ENCODE measurements at places on chromosomes 7 and 10.

- DNase-seq: no peak
Observed at GRCh38 chr7:45028138-45028919, 28.3 kb downstream of the CCM2 start.

DNA sequence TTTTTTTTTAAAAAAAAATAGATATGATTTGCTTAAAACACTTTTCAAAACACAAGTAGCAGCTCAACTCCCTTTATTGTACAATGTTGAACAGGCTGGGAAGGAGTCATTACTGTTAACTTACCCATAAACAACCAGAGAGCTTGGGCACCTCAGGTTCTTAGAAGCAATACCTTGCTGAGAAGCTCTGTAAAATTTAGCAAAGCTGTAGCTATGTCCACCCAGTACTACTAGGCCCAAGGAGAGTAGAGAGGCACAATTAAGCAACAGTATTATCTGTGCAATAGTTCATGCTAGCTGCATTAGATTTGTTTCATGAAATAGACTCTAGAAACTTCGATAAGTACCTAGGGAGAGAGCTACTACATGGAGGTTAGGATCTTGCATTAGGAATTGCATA, 32.0 kb downstream of the SEMA3A start:
- no peak for DNase-seq

DNA sequence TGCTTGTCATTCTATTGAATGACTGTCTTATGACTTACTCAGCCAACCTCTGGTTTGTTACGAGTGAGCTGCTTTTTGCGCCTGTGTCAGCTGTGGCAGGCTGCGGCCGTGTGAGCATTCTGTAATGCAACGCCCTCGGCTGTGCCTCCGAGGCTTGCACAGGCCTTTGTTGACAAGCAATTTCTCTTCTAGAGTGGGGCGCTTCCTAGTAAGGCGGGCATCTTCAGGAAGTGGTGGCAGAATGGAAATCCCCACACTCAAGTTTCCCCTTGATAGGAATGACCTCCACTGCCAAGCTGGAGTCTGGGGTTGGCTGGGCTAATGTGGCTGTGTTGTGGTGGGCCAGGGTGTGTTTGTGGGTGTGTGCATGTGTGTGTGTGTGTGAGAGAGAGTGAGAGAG, 20.2 kb upstream of the TMEM178B start:
- DNase-seq: no peak

DNA sequence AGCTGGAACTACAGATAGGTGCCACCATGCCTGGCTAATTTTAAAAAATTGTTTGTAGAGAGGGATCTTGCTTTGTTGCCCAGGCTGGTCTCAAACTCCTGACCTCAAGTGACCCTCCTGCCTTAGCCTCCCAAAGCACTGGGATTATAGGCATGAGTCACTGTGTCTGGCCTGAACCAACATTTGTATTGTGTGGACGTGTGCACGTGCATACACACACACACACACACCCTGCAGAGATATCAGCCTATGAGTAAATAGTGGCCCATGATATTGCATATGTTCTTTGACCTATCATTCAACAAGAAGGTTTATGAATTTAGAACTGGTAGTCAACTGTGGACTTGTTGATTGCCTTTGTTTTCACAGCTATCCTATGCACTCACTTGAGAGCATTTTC, 161.6 kb downstream of the BAMBI start:
- no peak for DNase-seq

DNA sequence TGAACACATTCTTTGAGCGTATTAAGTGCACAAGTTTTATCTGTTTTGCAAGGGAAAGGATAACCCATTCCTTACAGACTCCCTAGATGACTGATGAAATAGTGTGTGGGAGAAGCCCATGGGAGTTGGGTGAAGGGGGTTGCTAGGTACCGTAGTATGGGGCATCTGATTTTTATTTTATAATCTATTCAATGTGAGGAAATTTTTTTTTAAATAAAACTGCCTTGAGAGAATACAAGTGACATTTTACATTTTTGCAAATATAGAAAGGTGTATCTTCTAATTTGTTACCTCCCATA, 1.4 kb downstream of the BTAF1 start:
- no peak for DNase-seq

DNA sequence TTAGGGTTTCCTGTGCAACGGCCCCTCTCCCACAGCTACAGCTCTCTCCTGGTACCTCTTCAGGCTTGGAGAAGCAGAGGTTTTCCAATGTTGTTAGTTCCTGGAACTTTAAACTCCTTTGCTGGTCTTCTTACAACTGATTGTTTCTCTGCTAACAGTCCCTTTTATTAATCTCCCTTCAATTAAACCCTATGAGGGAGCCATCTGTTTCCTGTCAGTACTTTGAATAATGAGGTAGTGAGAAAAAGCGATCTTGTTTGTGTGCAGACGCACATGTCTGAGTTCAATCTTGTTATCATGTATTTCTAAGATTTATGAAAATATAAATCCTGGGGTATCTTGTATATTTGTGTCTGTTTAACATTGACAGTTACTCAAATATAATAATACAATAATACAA, 102.4 kb downstream of the MDFIC start:
- no peak for DNase-seq

DNA sequence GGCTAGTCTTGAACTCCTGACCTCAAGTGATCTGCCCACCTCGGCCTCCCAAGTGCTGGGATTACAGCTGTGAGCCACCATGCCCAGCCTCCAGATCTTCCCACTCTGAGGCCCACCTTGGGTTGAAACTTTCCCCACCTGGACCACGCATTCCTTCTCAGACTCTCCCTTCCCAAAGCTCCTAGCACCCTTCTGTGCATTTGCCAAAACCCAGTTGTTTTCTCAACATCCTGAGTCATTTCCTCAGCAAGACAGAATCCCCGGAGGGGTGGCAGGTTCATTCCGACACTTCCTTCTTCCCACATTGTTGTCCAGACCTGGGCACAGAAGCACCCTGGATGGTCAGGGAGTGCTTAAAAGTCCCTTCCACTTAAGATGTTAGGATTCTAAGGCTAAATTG, 28.9 kb downstream of the BAG3 start:
- no peak for DNase-seq

- DNase-seq: no peak
Observed at GRCh38 chr7:83643739-83644138, 5.2 kb downstream of the SEMA3E start.

GRCh38 chr10:77711683-77712049, 74.1 kb upstream of the KCNMA1 start:
- no peak for DNase-seq

- peak; percentile 35 for DNase-seq
Observed at GRCh38 chr10:13890233-13891127, 303.7 kb downstream of the PRPF18 start.

GRCh38 chr7:318476-318875, 28.5 kb downstream of the FOXL3 start:
- DNase-seq: no peak

DNA sequence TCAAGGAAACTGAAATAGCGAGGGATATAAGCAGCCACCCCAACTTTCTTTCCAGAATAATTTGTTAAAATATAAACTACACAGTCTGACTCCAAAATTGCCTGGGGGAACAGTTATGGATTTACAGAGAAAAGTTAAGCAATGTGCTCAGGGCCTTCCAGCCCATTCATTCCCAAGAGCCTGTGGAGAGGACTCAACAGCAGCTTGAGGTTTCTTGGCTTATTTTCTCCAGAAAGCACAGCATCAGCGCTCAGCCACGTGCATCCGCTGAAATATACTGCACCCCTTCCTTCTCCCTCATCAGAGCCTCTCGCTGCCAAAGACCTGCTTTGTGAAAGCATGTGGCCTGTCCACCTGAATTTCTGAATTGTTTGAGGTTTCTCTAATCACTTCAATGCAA, 375.2 kb upstream of the VWC2 start:
- DNase-seq: no peak

DNA sequence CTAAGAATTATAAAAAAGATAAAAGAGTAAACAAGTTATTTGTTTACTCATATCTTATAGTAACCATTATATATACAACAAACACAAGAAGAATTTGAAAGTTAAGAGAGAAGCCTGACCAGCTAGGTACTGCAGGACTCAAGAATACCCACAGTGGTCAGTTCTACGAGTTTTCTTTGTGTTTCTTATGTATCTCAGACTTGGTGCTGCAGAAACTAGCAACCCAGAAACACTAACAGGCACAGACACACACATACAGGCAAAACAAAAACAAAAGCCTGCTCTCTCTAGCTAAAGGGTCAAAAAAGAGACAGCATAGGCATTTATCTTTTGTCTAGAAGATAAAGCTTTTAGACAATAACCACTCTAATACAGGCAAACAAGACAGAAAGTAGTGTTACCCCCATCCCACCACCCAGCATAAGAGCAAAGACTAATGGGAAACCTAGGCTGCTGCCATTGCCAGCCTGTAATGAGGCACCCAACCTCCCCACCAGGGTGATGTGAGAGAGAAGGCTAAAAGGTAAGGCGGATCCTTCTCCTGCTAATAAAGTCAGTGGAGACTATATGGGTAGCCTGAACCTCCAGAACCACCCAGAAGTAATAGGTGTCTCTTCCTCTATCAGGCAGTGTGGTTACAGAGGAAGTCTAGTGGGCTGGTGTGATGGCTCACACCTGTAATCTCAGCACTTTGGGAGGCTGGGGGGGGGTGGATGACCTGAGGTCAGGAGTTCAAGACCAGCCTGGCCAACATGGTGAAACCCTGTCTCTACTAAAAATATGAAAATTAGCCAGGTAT, 113.9 kb downstream of the DNAJC1 start:
- no peak for DNase-seq

DNA sequence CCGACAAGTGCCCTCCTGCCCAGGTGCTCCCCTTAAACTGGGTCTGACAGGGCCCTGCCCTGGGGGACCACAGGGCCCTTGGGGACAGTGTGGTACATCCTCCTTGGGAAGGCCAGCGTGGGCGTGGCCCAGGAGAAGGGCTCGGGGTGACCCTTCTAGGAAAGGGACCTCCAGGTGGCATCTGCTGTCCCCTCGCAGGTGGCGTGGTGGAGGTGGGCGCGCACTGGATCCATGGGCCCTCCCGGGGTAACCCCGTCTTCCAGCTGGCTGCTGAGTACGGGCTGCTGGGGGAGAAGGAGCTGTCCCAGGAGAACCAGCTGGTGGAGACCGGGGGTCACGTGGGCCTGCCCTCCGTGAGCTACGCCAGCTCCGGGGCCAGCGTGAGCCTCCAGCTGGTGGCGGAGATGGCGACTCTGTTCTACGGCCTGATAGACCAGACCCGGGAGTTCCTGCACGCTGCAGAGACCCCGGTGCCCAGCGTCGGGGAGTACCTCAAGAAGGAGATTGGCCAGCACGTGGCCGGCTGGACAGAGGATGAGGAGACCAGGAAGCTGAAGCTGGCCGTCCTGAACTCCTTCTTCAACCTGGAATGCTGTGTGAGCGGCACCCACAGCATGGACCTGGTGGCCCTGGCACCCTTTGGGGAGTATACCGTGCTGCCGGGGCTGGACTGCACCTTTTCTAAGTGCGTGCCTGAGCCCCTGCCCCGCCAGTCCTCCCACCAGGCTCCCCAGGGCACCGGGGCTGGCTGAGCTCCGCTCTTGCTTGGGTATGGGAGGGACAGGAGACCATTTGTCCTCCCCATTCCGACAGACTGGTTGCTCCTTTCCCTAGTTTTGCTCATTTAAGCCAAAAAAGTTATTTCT, 972 bp downstream of the PAOX start:
- no peak for DNase-seq

- DNase-seq: no peak
Observed at GRCh38 chr7:542713-543500, 23.3 kb upstream of the PDGFA start.

GRCh38 chr10:24518981-24519597, 204.6 kb downstream of the ARHGAP21 start:
- no peak for DNase-seq

GRCh38 chr7:55409482-55410225, 44.5 kb downstream of the LANCL2 start:
- no peak for DNase-seq

DNA sequence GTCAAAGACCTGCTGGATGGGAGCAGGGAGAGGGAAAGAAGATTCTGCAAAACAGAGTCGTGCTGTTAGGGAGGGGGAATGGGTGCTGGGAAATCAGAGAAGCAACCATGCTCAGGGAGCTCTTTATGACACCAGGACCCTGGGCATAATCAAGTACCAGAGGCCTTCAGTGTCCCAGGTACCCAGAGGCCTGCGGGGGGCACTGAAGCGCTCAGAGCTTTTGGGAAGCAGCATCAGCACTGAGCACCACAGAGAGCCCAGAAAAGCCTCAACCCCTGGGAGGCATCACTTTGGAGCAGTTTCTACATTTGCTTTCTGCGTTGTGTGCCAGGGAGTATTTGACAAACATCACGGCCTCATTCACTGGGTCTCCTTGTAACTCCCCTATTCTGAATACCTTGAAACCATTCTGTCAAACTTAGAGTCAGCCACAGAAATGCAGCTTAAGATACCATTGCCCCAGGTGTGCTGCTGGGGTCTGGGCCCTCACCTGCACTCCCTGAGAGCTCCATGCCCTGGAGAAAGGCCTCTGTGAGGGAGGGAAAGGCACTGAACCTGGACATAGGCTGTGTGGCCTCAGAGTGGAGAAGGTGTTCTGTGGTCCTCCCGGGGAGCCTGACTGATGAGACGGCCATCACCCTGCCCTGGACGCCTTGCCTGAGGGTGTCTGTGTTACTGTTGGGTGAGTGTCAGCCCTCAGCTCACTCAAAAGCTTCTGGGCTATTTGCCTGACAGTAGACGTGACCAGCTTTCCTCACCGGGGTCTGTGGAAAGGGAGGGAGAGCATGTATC, 37.1 kb downstream of the CXCL12 start:
- DNase-seq: no peak

DNA sequence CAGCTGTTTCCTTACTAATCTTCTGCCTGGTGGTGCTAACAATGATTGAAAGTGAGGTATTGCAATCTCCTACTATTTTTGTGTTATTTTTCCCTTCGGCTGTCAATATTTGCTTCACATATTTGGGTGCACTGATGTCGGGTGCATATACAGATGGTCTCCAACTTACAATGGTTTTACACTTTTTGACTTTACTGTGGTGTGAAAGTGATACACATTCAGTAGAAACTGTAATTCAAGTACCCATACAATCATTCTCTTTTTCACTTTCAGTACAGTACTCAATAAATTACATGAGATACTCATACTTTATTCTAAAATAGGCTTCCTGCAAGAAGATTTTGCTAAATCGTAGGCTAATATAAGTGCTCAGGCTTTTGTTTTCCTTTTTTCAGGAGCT, 73.2 kb downstream of the RNF216 start:
- no peak for DNase-seq

GRCh38 chr7:67438198-67438882, 441.7 kb downstream of the TYW1 start:
- DNase-seq: no peak

DNA sequence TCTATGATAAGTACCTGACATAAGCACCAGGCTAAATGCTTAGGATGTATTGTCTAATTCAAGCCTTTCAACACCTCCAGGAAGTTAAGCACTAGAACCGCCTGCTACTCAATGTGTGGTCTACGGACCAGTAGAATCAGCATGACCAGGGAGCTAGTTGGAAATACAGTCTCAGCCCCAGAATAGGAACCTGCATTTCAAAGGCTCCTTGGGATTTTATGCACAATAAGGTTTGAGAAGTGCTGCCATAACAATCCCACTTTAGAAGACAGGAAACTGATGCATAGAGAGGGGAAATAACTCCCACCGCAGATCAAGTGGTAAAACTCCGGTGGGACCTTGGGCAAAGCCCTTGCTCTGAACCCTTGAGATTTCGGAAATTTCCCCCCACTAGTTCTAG, 8.8 kb upstream of the DUSP5 start:
- DNase-seq: no peak

All from anterior cingulate cortex (tissue), 58 donors.